ENCODE measurements at places on chromosomes 11 and 22. TPM values are rescaled to one million over a fixed set of nuclear protein-coding genes. Genes with fewer than 3 reads are reported as not detected.
A peak's percentile ranks its signal among the peaks of the same experiment; 100 is the strongest.

DNA sequence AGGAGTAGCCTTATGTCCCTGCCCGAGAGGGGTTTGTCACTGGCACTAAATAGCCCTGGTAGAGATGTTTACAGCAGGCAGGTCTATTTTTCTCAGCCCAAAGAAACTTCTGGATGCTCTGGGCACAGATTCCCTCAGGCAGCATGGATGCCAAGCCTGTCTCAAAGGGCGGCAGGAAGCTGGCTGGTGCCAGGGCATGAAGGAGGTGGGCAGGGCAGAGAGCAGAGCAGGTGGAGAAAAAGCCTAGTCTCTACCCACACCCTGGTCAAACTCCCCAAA is 4.1 kb upstream of the GAS2L1 start:
- DNase-seq, result no peak

DNA sequence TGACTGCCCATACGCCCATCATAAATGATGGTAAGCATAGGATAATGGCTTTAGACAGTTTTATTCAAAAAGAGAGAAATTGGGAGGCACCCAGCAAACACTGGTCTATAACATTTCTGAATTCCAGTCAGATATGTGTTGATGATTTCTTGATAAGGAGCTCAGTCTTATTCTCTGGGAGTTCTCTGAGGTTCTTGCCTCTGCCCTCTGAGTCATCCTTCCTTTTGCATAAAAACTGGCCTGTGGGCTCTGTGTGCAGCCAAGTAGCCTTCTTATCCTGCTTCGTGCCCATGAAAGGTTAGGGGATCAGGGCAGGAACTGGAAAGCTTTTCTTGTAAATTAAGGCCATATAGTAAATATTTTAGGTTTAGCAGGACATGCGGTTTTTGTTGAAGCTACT is 48.9 kb downstream of the FAR1 start:
- no peak for DNase-seq

The F2 gene
- total RNA-seq, result 0.29 TPM

The C11orf16 gene
- not detected for total RNA-seq

DNA sequence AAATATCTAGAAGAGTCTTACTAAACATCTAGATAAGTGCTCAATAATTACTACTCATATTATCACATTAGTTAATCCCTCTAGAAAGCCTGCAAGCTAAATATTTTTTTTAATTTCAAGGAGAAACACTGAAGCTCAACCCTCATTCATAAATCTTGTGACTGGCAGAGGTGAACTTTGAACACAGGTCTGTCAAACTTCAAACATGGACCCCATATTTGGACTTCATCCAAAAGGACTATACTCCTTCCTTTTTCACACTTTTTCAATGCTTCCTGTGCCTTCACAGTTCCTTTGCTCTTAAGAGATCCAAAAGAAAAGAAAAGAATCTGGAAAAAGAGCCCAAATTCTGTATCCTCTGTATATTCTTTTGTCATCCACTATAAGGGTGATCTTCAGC is 28.3 kb upstream of the OR9G4 start:
- no peak for DNase-seq

GRCh38 chr11:26070714-26071380 is 261.1 kb upstream of the ANO3 start:
- DNase-seq, result no peak

GRCh38 chr22:24805790-24806662 is at the start of gene SGSM1:
SGSM1 (plus strand) TSS chr22:24806211; CDS start chr22:24806326, 115 bp downstream.
- DNase-seq, result peak; percentile 90

The DRICH1 gene
- not detected for total RNA-seq

DNA sequence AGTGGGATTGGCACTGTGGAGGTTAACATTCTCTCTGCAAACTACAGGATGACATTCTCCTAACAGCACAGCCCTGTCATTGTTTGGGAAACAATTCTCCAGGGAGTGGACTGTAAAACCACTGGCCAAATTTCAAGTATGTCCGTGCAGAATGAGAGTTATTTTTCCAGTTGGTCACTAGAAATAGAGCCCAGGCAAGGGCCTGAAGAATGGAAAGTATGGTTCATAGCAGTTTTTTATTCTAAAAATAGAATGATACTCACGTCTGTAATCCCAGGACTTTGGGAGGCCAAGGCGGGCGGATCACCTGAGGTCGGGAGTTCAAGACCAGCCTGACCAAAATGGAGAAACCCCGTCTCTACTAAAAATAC is 39.0 kb upstream of the CD44 start:
- no peak for DNase-seq

The RTN4RL2 gene
- 119 TPM for total RNA-seq

The PITPNM1 gene
- 25.6 TPM for total RNA-seq

DNA sequence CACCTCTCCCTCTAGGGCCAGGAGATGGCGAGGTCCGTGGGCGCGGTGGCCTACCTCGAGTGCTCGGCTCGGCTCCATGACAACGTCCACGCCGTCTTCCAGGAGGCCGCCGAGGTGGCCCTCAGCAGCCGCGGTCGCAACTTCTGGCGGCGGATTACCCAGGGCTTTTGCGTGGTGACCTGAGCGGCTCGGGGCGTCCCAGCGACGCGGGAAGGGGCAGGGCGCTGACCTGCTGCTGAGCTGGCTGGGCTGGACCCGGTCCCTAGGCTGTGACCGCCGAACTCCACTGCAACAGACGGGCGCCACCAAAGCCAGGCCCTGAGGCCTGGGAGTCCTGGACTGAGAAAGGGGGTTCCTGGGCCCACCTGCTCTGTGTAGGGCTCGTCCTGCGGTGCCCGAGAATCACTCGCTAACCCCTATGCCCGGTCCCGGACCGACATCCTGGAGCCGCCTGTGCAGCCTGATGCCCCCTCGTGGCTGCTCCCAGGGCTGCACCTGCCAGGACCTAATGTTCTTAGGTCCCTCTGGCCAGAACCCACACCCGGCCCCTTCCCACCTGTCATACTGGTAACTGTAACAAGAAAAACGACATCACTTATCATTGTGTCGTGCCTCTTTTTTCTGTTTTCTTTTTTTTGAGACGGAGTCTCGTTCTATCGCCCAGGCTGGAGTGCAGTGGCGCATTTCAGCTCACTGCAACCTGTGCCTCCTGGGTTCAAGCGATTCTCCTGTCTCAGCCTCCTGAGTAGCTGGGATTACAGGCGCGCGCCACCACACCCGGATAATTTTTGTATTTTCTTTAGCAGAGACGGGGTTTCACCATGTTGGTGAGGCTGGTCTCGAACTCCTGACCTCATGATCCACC is 15.0 kb downstream of the RHOD start:
- peak; percentile 88 for DNase-seq

The RIC8A gene
- 95.5 TPM for total RNA-seq

GRCh38 chr22:42268852-42269410 is 1.5 kb downstream of the TCF20 start:
- no peak for DNase-seq

DNA sequence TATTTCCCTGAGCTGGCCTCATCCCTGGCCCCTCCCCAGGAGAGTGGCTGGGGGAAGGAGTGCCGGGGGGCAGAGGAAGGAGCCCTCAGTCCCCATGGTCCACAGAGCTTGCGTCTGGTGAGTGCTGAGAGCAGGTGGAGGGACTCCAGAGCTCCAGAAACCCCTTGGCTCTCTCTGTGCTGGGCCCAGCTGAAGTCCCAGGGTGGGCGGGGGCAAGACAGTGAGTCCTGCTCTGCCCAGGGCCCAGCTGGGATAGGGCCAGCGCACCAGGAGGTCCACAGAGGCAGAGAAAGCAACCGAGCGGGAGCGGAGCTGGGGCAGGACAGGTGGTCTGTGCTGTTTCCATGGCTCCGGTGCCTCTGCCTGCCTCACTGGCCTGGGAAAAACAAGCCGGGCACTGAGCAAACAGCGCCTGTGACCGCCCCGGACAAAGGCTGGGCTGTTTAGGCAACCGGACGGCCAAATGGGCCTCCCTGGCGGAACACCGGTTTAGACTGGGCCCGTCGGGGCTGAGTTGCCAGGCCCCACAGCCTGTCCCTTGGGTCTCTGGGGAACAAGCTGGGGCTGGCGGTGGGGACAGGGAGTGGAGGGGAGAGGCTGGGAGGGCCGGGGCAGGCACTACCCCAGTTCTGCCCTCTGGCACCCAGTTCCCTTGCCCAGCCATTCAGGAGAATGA is 34.1 kb upstream of the WNT7B start:
- no peak for DNase-seq

The DUSP8 gene
- total RNA-seq, result 123 TPM

The KRTAP5-11 gene
- not detected for total RNA-seq

The DBX1 gene
- 0.29 TPM for total RNA-seq

The SHISAL1 gene
- total RNA-seq, result 3.2 TPM

DNA sequence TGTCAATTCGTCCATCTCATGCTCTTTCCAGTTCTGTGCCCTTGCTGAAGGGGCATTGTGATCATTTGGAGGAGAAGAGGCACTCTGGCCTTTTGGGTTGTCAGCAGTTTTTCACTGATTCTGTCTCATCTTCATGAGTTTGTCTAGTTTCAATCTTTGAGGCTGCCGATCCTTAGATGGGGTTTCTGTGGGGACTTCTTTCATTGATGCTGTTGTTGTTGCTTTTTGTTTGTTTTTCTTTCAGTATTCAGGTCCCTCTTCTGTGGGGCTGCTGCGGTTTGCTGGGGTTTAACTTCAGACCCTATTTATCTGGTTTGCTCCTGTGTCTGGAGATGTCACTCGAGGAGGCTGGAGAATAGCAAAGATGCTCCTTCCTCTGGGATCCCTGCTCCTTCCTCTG is 224.3 kb downstream of the JRKL start:
- DNase-seq, result no peak

- no peak for DNase-seq
These were observed 9.9 kb downstream of the PRR5 start for GRCh38 chr22:44711690-44712555.

The DTX4 gene
- total RNA-seq, result 4.1 TPM

- DNase-seq, result no peak
These were observed 13.0 kb upstream of the FLI1 start for GRCh38 chr11:128680906-128681305.

- no peak for DNase-seq
These were observed 8.8 kb downstream of the DGCR2 start for GRCh38 chr22:19113429-19113828.

DNA sequence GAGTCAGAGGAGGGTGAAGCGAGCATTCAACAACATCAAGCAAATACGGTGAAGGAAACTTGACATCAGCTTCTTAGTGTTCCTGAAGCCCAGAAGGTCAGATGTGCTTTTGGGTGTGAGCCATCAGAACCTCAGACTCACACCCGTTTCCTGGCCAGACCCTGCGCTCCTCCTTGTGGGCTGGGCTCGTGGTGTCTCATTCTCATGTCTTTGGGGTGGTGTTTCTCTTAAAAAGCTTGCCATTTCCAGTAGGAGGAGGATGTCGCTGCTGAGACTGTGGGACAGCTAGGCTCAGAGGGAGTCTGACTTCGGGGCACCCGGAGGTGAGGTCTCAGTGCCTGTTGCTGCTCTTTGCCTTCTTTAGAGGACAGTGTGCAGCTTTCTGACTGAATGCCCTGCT is 24.2 kb downstream of the PPFIBP2 start:
- DNase-seq, result no peak

GRCh38 chr22:44604991-44605390 is 97.0 kb upstream of the PRR5 start:
- DNase-seq, result no peak

The TBX1 gene
- 2.4 TPM for total RNA-seq

DNA sequence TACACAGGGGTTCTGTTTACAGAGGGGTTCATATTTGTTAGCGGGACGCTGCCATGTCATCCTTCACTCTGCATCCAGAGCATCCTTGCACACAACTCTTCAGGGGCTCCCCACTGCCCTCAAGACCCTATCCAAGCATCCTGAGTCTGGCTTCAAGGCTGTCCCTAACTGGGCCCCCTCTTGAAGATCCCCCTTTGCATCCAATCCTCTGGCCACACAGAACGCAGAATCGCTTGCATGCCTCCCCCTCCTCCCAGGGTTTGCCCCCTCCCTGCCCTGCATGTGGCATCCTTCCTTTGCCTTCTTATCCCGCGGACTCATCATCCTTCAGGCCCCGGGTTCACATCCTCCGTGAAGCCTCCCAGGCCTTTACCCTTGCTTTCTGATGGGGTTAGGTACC is 18.6 kb downstream of the C1QTNF6 start:
- peak; percentile 6 for DNase-seq

DNA sequence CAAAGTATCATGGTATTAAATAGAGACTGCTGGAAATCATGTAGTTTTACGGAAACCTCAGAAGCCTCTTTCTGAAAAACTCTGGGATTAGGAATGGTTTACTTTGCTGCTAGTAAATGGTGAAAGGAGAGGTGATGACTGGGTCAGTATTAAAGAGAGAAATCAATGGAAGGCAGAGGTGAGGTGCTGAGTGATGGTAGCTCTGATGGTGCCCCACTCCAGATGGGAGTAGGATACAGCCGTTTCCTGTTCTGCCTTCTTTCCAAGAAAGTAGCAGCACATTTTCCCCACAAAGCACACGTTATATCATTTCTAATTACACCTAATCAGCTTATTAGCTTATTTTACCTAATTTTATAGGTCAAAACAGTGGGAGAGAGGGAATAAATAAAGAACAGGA is 267.6 kb upstream of the PITPNB start:
- DNase-seq, result no peak

- no peak for DNase-seq
These were observed 91.5 kb downstream of the YAP1 start for GRCh38 chr11:102201776-102202175.

- DNase-seq, result no peak
These were observed 134.6 kb downstream of the CCDC34 start for GRCh38 chr11:27228232-27228905.

The FAM180B gene
- not detected for total RNA-seq

The PAMR1 gene
- total RNA-seq, result 10.6 TPM

GRCh38 chr11:71103266-71103665 is 149.1 kb downstream of the SHANK2 start:
- no peak for DNase-seq

The TRIM49D1 gene
- total RNA-seq, result 1.2 TPM

The NDUFS8 gene
- total RNA-seq, result 136 TPM

The SPI1 gene
- not detected for total RNA-seq

GRCh38 chr11:9132203-9132878 is 40.9 kb upstream of the SCUBE2 start:
- DNase-seq, result no peak

- no peak for DNase-seq
These were observed 4.8 kb downstream of the FBXO3 start for GRCh38 chr11:33769542-33769941.

DNA sequence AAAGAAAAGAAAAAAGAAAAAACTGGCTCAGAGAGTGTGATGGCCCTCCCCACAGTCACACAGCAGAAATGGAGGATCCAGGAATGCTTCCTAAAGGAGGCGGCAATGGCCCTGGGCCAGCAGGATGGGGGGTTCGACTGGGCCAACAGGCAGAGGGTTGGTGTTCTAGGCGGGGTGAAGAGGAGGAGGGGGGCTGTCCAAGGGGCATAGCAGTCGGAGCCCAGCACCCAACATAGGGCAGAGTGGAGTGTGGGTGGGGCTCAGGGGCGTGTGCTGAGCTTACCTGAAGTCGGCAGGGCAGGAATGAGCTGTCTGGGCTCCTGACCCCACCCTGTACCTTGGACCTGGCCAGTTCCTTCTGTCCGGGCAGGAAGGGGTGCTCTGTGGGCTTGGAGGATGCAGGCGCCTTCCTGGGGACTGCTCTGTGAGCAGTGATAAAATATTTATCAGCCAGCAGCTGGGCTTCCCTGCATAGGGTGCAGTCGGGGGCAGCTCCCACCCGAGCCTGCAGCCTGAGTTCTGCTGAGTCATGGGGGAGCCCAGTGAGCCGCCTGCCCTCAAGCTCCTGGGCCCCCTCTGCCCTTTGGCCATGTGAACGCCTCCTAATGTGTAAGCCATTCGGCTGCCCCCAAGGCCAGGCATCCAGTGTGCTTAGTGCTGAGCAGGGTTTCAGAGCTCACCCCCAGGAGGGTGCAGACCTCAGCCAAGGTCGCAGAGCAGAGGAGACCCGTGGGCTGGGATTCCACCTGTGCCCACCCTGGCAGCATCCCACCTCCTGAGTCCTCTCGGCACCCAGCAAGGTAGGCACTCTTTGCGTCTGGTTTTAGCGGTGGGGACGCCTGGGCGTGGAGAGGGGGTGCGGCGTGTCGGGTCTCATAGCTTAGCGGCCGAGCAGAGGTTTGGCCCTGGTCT is 25.3 kb upstream of the PRR5 start:
- peak; percentile 48 for DNase-seq
